ENCODE measurements at places on chromosomes 5 and 9.

DNA sequence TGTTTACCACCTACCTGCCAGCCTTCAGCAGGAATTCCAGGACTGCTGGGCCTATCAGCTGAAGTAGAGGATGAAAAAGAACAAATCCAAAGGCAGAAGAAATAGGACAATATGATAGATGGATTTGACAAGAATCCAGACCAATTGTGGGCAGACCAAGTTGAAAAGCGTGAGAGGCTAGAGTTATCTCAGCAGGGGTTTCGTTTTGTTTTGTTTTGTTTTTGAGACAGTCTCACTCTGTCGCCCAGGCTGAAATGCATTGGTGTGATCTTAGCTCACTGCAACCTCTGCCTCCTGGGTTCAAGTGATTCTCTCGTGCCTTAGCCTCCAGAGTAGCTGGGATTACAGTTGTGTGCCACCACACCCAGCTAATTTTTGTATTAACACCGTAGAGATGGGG, 113.2 kb downstream of the PALM2AKAP2 start:
- DNase-seq: no peak

GRCh38 chr5:94057217-94057616, 315.8 kb upstream of the POU5F2 start:
- DNase-seq: no peak

DNA sequence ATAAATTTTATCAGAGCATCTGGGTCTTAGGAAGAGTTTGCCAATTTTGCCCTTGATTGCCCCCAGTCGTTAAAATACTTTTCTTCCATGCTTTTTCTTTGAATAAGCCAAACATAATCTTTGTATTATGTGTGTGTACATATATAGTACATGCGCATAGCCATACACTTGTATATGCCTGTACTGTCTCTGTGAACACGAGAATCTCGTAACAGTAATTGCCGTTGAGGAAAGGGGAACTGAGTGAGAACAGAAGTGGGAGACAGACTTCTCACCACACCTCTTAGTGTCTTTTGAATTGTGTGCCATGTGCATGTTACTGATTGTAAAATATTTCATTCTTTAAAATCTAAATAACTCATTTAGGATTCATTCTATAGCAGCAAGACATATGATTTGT, 79.6 kb upstream of the GRHPR start:
- no peak for DNase-seq

DNA sequence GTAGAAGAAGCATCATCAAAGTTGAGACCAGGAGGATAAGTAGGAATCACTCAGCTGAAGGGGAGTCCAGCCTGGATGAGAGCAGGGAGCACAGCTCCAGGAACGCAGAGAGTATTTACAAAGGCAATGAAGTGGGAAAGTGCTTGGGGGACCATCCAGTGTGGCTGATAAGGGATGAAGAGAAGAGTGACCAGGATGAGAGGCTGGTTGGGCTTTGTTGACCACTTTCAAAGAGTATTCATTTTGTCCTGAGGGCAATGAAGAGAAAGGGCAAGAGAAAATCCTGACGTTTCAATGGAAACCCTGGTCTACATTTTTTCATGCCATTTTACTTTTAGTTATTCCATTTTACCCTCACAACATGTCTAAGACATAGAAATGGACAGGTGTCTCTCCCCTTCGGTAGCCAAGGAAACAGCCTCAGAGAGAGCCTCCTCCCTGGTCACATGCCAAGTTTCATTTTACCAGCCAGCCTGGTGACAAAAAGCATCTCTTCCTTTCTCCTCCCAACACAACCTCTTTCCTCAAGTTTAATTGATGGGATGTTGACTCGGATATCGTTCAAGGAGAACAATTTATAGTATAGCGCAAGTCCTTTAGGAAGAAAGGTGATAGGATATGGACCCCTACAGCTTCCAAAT, 492.7 kb upstream of the CLINT1 start:
- DNase-seq: no peak

DNA sequence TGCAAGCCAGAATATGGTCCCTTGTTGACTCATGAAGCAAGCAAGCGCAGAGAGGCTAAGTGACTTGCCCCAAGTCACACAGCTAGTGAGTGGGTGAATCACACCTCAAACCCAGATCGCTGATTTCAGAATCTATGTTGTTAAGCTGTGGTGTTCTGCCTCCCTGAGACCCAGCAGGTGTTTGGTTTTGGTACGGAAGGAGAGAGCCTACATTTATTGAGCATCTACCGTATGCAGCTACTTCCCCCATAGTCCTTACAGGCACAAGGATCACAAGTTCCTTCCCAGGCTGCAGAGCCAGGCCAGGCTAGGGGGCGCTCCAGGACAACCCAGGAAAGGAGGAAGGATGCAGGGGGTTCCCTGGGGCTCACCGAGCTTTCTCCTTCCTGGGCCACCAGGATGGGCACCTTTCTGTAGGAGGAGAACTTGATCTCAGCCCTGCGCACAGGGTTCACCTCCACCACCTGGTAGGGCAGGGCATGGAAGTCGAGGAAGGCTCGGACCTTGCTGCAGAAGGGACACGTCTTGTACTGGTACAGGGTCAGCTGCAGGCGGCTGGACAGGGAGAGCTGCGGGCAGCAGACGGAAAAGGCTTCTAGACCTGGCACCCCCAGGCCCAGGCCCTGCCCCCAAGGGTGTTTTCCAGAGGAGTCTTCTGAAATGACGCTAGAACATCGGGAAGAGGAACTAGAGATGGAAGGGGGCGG, 2.5 kb downstream of the PTGES2 start:
- peak; percentile 43 for DNase-seq

GRCh38 chr5:59617186-59617771, 276.2 kb downstream of the PDE4D start:
- DNase-seq: no peak

DNA sequence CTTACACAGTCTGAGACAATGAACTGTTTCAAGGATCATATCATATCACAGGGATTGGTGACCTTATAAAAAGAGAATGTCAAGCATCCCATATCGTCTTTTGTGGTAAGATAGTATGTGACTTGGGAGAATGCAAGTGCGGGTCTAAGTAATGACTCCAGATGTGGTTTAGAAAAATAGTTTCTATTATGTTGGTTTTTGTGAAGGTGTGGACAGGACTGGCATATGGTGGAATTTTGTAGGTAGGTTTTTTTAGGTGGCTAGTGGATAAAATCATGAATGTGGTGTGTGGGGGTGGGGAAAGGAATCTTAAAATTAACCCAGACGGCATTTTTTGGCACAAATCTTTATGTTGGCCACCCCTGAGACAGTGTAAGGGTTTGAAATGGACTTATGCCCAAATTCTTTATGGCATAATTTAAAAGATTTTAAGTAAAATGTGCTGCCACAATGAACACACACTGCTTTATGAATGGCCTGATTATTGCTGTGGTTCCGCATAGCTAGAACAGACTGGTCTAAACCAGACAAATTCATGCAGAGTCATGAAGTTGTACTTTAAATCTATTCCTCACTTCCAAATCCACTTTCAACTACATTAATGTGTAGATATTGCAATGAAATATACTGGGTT, 204.8 kb upstream of the HAPLN1 start:
- DNase-seq: no peak

DNA sequence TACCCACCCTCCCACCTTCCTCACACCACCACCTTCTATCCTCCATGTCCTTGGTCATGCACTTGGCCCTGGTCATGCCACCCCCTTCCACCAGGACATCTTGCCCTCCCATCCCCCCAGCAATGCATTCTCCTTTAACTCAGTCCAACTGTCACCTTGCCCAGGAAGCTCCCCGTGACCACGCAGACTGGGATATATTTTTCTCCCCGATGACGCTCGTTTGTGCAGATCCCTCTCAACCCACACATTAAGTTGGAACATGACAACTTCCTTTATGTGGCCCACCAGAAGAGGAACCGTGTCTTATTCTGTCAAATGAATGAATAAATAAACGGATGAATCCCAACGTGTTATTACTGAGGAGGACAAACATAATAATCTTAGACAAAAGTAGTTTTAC, 82.8 kb upstream of the TAS2R1 start:
- DNase-seq: no peak

DNA sequence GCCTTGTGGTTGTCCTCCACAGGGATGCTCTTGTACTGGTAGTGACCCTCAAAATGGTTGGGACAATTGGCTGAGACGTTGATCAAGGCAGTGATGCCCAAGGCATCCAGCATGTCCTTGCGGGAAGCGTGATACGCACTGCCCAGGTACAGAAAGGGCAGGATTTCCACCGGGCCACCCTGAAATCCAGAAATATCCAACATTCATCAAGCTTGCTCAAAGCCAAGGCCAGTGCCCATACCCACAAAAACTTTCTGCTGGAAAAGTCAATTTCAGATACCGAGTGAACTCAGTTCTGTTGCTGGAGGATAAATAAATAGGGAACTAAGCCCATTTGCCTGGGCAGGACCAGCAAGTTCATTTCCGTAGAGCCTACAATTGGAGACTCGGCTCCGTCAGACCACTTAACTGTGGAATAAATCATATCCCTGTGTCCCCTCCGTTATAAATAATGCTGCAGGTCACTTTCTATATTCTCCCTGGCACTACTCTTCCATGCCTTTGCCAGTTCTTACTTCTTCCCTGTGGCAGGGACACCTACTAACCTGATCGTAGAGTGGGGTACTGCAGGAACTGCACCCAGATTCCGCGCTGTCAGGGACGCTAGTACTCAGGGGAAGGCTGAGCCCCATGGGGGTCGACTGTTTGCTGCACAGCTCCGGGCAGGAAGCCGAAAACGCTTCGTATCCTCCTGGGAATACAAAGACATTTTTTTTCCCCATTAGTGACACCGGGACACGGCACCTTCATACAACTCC, 1.2 kb downstream of the DUSP1 start:
- DNase-seq: no peak

- no peak for DNase-seq
Measured at GRCh38 chr5:110440058-110440457, 286.4 kb downstream of the TMEM232 start.

- DNase-seq: no peak
Measured at GRCh38 chr5:133921979-133922378, 46.4 kb downstream of the C5orf15 start.

DNA sequence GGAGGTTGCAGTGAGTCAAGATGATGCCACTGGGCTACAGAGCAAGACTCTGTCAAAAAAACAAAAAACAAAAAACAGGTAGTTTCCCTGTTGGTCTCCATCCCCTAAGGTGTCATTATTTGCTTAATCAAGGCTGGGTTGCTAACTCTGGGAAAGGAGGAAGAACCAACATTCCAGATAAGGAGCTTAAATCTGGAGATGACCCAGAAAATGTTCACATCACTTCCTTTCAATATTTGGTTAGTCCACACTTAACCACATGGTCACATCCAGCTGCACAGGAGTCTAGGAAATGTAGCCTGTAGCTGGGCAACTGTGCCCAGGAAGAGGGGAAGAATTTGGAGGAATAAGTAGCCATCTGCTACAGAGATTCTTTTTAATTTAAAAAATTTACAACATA, 25.9 kb upstream of the MEGF9 start:
- no peak for DNase-seq

DNA sequence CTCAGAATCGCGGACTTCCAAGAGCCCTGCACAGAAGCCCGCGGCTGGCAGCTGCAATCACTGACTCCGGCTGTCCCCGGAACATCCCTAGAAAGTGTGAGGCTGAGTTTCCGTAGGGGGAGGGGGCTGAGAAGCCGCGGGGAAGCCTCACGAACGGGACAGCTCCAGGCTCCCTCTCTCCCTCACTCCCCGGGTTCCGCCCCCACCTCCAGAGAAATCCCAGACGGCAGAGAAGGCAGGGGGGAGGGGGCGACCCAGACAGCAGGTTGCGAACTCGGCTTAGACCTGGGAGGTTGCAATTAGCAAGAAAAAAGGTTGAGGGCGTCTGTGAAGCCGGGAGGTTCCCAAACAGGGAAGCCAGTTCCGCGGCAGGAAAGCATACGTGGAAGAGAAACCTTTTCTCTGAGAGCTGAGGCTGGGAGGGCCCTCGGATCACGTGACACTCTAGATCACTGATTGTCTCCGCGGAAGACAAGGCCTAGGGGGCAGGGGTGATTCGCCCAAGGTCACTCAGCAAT, 73.8 kb upstream of the CPLX2 start:
- DNase-seq: no peak

GRCh38 chr5:83895860-83896259, 175.2 kb upstream of the HAPLN1 start:
- DNase-seq: no peak

DNA sequence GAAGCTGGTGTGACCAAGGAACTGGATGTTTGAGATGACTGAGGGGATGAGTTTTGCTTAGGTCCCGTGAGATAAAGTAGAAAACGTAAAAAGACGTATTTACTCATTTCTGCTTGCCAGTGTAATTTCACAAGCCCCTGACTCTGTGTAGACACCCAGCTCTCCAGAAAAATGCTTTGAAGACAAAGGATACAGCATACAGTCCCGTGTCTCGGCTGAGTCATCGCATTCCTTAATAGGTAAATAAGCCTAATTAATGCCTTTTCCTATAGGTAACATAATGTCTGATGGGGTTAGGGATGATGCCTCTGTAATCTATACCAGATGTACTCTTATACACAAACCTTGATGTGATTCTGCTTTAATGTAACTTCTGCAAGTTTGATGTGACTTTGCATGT, 20.2 kb downstream of the S100Z start:
- no peak for DNase-seq

DNA sequence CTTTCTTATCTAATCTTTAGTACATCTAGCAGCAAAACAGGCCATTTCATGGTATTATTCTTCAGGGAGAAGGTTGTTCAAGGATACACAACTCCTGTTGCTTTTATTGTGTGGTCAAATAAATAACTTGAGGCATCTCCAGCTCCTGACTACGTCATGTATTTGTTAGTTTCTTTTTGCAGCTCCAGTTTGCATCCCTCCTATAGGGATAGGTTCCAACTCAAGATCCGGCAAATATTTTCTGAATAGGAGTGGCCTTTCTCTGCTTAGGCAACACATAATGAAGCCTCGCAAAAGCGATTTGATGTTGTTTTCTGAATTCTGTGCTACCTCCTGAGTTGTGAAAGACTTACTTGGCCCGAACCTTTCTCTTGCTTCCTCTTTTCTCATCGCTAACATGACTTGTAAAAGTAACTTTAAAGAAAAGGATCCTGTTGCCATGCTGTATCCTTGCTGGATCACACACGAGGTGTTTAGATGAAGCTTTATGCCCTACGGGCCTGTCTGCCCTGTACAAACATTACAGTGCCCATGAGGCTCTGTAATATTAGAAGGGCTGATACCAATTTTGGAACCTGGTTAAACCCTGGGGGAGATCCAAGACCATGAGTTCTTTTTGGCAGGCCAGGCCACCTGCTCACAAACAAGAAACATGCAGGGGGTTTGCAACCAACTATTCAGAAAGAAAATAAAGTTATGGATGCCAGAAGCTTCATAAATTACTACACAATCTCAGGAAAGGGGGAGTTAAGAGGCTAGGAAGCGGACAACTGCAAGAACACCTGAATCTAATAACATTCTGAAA, 149.8 kb upstream of the FGF10 start:
- no peak for DNase-seq

DNA sequence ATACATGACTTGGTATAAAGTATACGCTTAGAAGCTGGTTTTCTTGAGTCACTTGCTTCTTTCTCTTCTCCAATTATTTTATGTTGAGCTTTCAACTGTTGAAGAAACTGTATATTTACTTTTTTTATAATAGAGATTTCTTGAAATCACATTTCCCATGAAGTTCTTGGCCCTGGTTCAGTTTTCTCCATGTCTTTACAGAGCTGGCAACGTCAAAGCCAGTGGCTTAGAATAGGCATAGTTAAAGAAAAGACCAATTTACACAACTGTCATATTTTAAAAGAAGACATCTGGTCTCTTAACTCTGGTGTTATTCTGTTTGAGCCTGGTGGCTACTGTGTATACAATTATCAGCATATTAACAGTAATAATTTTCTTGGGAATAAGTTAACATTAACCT, 1249.3 kb downstream of the CDH12 start:
- DNase-seq: no peak

All from AML-193 (cell line).